ENCODE measurements at places on chromosomes 12 and 14.

DNA sequence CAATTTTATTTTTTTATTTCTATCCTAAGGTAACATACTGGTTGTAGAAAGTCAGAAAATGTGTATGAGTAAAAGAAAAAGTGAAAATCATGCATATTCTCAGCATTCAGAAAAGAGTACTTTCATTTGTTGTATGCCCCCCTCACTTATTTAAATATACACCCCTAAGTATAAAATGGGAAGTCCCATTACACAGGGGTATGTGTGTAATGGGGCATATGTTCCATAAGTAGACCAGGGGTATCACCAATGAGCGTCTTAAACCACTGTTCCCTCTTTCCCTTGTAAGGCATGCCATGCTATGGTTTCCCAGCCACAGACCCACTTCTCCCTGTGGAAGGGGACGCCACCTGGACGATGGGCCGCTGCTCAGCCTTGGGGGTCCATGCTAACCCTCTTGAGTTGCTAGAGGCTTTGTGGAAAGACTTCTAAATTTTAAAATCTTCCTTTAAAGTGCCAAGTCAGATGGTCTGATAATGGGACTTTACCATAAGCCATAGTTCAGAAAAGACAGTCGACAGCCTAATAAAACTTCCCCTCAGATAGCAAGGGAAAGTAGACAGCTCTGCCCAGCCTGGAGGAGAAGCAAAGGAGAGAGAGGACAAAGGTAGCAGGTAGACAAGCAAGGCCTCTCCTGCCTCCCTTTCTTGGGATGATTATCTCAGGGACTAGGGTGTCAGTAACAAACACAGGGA lies 118.2 kb downstream of the ZFP36L1 start:
- DNase-seq = no peak

DNA sequence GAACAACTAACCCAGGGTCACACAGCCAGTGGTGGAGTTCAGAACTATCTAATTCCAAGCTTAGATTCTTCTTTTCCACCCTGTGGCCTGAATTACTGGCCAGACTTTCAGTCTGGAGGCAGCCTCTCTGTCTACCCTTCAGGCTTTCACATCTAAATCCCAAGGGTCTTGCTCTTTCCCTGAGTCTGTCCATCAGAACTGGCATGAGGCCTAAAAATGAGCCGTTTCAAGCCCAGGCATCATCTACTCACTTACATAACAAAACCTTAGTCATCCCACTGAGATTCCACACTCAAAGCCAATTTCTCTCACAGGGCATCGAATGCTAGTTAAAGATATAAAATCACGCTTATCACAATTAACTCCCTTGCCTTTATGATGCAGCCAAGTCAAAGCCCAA lies 1.3 kb upstream of the PTGDR start:
- no peak for DNase-seq

DNA sequence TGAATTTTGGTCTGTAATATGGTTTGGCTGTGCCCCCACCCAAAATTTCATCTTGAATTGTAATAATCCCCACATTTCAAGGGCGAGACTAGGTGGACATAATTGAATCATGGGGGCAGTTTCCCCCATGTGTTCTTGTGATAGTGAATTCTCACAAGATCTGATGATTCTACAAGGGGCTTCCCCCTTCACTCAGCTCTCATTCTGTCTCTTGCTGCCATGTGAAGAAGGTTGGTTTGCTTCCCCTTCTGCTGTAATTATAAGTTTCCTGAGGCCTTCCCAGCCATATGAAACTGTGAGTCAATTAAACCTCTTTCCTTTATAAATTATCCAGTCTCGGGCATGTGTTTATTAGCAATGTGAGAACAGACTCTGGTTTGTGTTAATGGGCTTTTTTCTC lies 5.9 kb downstream of the LRRC9 start:
- no peak for DNase-seq

DNA sequence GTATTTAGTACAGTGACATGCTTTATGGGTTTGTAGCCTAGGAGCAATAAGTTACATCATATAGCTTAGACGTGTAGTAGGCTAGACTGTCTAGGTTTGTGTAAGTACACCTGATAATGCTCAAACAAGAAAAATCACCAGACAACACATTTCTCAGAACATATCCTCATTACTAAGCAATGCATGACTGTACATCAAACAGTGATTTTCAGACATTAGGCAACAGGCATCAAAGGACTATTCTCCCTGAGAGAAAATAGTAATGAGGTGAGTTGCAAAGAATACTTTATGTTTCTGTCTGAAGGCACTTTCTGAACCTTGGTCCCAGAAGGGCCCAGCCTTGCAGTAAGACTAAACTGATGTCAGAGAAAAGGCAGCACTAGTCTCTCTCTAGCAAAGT lies 48.4 kb upstream of the SYT10 start:
- no peak for DNase-seq

DNA sequence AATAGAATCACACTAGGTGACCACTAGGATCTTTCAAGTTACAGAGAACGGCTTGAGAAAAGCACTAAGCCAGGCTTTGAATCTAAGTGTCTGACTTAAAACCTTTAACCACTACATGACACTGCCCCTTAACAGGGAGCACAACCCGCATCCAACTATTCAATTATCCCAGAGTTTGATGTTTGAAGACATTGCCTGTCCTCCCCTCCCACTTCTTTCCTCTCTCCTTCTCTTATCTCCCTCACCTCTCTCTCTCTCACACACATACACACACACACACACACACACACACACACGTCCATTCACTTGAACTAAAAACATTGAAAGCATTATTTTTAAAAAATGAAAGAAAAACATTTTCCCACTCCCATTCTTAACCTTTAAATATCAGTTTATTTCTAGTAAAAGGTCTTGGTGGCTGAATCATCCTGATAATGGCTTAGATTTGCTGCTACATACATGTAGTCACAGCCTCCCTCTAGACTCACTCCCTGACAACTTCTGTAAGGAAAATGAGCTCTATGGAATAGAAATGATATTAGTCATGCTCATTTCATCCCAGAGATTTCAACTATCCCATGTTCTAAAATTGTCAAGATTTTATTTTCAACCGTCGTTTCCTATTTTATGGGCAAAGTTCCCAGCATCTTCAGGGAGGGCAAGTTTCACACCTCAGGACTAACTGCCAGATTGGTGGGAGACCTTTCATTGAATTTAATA lies 53.5 kb upstream of the RAP1B start:
- no peak for DNase-seq

DNA sequence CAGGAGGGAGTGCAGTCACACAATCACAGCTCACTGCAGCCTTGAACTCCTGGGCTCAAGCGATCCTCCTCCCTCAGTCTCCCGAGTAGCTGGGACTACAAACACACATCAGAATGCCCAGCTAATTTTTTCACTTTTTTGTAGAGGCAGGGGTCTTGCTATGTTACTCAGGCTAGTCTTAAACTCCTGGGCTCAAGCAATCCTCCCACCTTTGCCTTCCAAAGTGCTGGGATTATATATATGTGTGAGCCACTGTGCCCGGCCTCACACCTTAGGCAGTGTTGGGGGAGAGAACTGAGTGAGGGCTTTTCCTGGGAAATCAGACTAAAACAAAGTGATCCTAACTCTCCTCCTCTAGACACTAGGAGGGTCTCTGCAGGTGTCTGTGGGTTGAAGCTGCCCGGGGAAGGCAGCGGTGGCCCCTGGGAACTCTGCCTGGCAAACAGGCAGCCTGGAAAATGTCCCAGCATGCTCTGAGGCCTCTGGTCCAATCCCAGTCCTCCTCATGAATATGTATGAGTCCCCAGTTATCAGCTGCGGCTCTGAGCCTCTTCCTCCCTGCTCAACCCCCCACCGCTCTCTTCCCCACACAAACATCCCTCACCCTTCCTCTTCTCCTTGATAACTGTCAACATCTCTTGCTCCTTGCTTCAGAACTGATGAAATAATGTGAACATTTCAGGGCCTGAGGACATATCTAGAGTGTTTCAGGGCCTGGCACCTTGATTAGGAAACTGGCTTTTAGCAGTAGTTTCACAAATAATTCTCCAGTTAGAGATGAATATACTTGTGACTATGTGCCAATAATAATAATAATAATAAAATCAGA lies 7.9 kb upstream of the NAA25 start:
- DNase-seq = no peak

DNA sequence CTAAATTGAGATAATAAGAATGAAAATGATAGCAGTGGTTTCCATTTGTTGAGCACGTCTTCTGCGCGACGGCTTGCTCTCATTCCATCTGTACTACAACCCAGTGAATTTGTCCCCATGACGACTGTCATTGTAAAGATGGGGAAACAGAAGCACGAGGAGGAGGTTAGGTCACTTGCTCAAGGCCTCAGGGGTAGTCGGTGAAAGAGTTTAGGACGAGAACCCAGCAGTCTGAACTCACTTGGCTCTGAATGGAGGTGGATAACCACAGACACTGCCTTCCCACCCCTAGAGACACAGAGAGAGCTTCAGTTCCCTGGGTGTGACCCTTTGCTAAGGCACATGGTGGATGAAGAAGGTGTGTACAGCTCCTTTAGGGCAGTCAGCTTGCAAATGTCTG lies 30.9 kb upstream of the PLEKHG3 start:
- no peak for DNase-seq

GRCh38 chr12:79617696-79618095 lies 73.1 kb downstream of the PAWR start:
- no peak for DNase-seq

DNA sequence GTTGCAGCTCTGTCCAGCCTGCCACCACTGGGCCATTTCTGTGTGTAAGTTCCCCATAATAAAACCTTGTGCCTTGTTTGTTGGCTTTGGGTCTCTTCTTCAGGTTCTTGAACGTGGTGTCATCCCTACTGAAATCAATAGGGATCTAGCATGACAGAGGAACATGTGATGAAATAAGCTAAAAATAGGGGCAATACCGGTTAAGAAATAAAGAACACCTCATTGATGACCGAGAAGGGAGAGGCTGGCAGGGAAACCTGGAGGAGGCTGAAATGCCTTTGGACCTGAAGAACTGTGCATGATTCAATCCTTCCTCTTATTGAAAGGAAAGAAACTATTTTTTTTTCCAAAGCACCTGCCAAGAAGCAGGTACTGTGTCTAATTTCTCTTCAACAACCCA lies 172.3 kb downstream of the PPM1H start:
- no peak for DNase-seq

- no peak for DNase-seq
These were observed 2.7 kb downstream of the KMT2D start for GRCh38 chr12:49057888-49058287.

DNA sequence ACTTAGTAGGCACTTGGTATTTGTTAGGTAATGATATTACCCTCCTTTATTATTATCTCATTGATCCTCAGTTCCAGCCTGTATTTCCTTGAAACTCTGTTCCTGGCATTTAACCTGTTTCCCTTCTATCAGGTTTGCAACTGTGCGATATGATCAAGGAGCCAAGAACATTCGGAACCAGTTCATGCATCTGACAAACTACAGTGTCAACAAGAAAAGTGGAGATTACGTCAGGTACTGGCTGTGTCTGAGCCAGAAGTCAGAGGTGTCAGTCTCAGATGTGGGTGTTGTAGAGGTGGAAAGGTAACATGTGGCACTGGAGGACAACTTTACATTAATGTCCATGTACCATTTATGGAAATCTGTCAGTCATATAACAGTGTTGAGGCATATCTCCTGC lies 56.7 kb downstream of the TTLL5 start:
- no peak for DNase-seq

- no peak for DNase-seq
These were observed 275.5 kb upstream of the TMEM132C start for GRCh38 chr12:127991485-127991884.

DNA sequence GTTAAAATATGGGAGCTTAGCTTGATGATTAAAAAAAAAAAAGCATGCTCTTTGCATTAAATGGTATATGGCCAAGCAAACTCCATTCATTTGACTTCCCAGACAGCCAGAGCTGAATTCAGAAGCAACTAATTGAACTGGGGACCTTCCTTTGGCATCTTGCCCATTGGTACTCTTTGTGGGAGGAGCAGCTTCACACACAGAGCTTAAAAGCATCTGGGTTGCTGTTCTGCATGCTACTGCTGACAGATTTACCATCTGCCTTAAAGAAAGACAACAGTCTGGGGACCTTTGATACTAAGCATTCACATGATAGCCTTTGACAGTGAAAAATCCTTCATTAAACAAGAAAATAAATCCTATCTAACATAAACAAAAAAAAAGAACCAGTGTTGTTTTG lies 977.9 kb downstream of the TMTC2 start:
- DNase-seq = no peak

- DNase-seq = no peak
These were observed 269.9 kb downstream of the ADAMTS20 start for GRCh38 chr12:43282106-43282505.

DNA sequence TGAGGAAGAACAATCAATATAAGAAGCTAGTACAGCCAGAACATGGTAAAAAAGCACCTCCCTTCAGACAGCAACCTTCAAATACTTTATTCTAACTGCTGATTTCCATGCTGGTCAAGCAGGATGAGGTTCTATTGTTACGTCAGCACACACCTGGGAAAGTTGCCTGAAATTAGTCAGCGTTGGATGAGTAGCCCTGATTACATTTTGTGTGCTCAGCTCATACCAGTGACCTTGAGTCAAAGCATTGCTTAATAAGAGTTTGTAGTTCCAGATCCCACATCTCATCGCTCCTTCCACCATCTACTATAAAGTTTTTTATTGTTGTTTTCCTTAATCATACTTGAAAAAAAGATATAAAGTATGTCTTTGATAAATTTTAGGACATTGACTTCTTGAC lies 361.5 kb downstream of the EGLN3 start:
- DNase-seq = no peak

DNA sequence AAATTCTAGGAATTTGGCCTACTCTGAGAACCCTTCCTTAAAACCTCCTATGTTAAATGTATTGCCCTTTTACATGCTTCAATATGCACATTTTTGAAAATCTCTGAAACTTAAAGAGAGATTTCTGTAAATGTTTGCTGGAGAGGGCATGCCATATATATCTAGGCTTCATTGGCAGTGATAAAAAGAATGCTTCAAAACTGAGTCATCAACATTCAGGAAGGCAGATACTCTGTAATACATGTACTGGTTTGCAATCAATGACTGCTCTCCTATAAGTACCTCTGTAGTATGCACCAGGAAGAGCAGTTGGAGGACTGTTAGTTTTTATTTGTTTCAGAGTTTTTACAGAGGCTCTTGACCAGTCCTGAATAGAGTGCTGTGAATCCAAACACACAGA lies 739.9 kb downstream of the SLC16A7 start:
- no peak for DNase-seq

- DNase-seq = no peak
These were observed 60.9 kb upstream of the CSRP2 start for GRCh38 chr12:76939701-76940100.

DNA sequence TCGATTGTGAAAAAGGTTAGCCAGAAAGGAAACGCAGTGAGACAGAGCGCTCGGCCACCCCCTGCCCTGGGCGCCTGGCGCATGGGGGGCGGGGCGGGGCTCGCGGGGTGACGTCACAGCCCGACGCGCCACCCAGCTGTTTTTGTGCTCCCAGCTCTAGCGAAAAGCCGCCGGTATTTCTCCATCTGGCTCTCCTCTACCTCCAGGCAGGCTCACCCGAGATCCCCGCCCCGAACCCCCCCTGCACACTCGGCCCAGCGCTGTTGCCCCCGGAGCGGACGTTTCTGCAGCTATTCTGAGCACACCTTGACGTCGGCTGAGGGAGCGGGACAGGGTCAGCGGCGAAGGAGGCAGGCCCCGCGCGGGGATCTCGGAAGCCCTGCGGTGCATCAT lies at the start of gene GABARAPL1:
Gene GABARAPL1, plus strand, starts transcription at position 139 of the 393 bp plus-strand sequence. Its CDS starts 253 bp downstream, at position 392.
- peak; percentile 57 for DNase-seq

- DNase-seq = no peak
These were observed 44.5 kb downstream of the NUAK1 start for GRCh38 chr12:106094304-106094703.

All from activated CD8-positive, alpha-beta memory T cell treated with anti-CD3 and anti-CD28 coated beads for 4 hours (primary cell).